GM23338 (cell line): ENCODE measurements at places on chromosomes 13 and 19. TPM values are rescaled to one million over a fixed set of nuclear protein-coding genes. Genes with fewer than 3 reads are reported as not detected.

SPIB gene
- 16.9 and 17.5 TPM in 2 replicates for total RNA-seq

ZNF99 gene
- 0.03 TPM in 1 of 2 replicates, not detected in the other for total RNA-seq

FBXO27 gene
- total RNA-seq = 3.8 and 6.2 TPM in 2 replicates

C19orf67 gene
- not detected in 2 replicates for total RNA-seq

SYNE4 gene
- total RNA-seq = 24.1 and 26.1 TPM in 2 replicates

ZNF443 gene
- total RNA-seq = 9.6 and 10.0 TPM in 2 replicates

CGB2 gene
- not detected in 2 replicates for total RNA-seq

CYP2B6 gene
- total RNA-seq = 1.2 and 8.4 TPM in 2 replicates

CHAMP1 gene
- total RNA-seq = 39.1 and 54.8 TPM in 2 replicates

OR7A5 gene
- not detected in 2 replicates for total RNA-seq

PIP5K1C gene
- total RNA-seq = 35.2 and 46.7 TPM in 2 replicates

MAMSTR gene
- 0.39 and 1.9 TPM in 2 replicates for total RNA-seq

SOX21 gene
- total RNA-seq = 3.5 and 4.7 TPM in 2 replicates

POLR2I gene
- 94.0 and 110 TPM in 2 replicates for total RNA-seq

CPT1C gene
- total RNA-seq = 46.8 and 63.4 TPM in 2 replicates

FLT1 gene
- total RNA-seq = 112 and 116 TPM in 2 replicates

SH2D3A gene
- 25.6 and 38.4 TPM in 2 replicates for total RNA-seq

VMAC gene
- total RNA-seq = 3.2 and 3.7 TPM in 2 replicates

ZGLP1 gene
- 1.5 and 4.7 TPM in 2 replicates for total RNA-seq

SLC7A9 gene
- total RNA-seq = not detected in 2 replicates

PSG7 gene
- total RNA-seq = not detected in 2 replicates

CEACAM4 gene
- not detected in 2 replicates for total RNA-seq

ZNF701 gene
- total RNA-seq = 24.7 TPM in 2 replicates

SPC24 gene
- 38.7 and 42.2 TPM in 2 replicates for total RNA-seq

CEACAM16 gene
- total RNA-seq = not detected in 2 replicates

CGB1 gene
- total RNA-seq = 0.52 TPM in 1 of 2 replicates, not detected in the other

SHANK1 gene
- 3.3 and 4.1 TPM in 2 replicates for total RNA-seq
